ENCODE measurements at places on chromosomes 6 and 20. TPM values are rescaled to one million over a fixed set of nuclear protein-coding genes. Genes with fewer than 3 reads are reported as not detected.

Gene ANKEF1
- total RNA-seq, result 0.26 TPM

- peak; percentile 28 for DNase-seq
Measured at GRCh38 chr6:154447954-154448353, 62.5 kb downstream of the CNKSR3 start.

DNA sequence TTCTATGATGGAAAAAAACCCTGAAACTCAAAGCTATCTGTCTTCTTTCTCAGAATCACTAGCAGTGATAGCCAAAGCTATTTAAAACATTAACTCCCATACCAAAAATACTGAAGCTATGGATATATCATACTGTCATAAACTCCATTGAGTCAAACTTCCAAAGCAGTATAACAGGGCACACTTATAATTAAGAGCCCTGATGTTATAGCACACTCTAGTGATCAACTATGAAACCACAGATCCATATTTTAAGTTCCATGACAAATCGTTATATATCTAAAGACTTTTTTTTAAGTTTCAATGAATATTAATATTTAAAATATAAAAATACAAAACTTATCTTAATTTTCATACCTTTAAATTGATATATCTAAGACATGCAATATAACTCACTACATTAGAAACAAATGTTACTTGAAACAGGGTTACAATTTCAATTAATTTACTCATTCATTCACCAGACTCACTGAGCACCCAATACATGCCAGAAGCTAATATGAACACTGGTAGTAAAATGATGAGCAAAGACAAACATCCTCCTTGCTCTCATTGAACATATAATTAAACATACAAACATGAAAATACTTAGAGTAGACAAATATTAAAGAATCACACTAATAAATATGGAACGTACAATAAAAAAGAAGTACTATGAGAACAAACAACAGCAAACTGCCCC lies 69.3 kb downstream of the IBTK start:
- DNase-seq, result peak; percentile 44

- DNase-seq, result no peak
Measured at GRCh38 chr20:24366336-24367004, 103.0 kb upstream of the SYNDIG1 start.

DNA sequence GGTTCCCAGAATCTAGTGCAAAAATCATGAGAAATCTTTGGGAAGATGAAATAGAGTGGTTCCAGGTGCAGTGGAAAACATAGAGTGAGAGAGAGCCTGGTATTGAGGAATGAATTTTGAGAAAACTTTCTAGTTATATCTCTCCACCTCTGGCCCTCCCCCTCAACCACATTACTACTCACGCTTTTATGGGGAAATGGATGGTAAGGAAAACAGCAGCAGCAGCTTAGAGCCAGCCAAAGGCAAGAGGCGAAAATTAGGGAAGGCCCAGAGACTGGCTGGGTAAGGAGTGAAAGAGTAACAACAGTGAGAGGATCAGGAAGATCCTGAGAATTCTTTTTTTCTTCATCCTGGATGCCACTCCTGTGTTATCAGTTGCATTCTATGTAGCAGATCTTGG lies 187.9 kb upstream of the ECI2 start:
- no peak for DNase-seq

- DNase-seq, result peak; percentile 65
Measured at GRCh38 chr6:82205930-82206392, 41.6 kb downstream of the IBTK start.

Gene NHLRC1
- total RNA-seq, result 1.5 TPM

Measured in LHCN-M2 (cell line).